ENCODE measurements at places on chromosomes 5 and 9. TPM values are rescaled to one million over a fixed set of nuclear protein-coding genes. Genes with fewer than 3 reads are reported as not detected.

DNA sequence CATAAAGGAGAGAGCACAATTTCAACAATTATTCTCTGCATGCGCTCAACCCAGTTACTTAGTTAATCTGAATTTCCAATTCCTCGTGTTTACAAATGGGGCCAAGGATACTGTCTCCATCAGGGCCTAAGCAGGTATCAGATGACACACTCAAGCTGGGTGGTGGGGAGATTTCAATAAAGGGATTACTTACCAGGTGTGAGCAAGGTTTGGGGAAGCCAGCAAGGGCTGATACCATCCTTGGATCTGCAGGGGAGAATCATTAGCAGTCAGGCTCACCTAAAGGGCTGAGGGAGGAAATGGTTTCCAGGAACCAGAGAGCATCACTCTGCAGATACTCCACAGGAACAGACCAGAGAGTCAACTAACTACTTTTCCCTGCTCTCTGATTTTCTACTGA lies 487.1 kb downstream of the NTRK2 start:
- no peak overlapping the region for H3K27ac ChIP-seq
- no peaks in the 10 kb centered on the region for H3K4me1 ChIP-seq
- DNase-seq: no peak
- H3K4me3 ChIP-seq: no peak overlapping the region
- H3K36me3 ChIP-seq: no peaks in the 10 kb centered on the region

GRCh38 chr5:95617057-95617456 lies 2.8 kb upstream of the GPR150 start:
- peaks cover 22% of the 10 kb centered on the region for H3K36me3 ChIP-seq
- H3K27ac ChIP-seq: no peak overlapping the region
- no peak for DNase-seq
- peaks cover 28% of the 10 kb centered on the region for H3K4me1 ChIP-seq
- H3K4me3 ChIP-seq: no peak overlapping the region

DNA sequence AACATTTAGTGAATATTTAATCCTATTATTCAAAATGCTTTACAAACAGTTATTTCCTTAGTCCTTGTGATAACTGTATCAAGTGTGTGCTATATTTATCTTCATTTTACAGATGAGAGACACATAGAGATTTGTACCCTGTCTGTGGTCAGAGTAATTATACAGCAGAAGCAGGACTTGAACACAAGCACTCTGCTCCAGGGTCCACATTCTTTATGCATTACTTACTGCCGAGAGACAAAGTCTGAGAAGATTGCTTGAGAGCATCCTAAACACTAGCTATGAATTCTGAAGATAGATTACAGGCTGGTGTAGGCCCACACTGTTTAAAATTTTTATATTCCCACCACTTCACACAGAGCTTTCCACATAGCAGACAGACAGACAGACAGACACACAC lies 926.1 kb upstream of the DMAC1 start:
- peaks cover under 1% of the 10 kb centered on the region for H3K27me3 ChIP-seq
- no peaks in the 10 kb centered on the region for H3K36me3 ChIP-seq
- H3K4me3 ChIP-seq: no peak overlapping the region
- no peak for DNase-seq
- no peaks in the 10 kb centered on the region for H3K4me1 ChIP-seq

- DNase-seq: no peak
- H3K27ac ChIP-seq: no peak overlapping the region
- peaks cover 3% of the 10 kb centered on the region for H3K4me1 ChIP-seq
- no peak overlapping the region for H3K4me3 ChIP-seq
Observed at GRCh38 chr9:82791692-82792091, 271.2 kb downstream of the RASEF start.

DNA sequence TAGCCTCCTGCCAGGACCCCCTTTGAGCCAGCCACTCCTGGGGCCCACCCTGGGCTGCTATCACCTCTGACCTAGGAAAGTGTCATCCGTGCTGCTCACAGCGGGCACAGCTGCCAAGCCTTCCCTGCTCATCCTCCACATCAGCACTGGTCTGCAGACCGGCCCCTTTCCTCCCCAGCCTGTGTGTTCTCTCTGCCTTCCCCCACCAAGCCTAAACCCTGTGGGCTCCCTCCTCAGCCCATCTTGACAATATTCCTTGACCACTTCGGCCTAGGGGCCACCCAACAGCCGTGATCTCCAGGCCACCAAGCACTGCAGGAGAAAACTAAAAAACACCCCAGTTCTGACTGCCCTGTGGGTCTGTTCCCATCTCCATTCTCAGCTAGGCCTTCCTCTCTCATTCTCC lies 135.1 kb downstream of the DAB2IP start:
- H3K27me3 ChIP-seq: peaks cover 7% of the 10 kb centered on the region
- H3K4me3 ChIP-seq: no peak overlapping the region
- no peak overlapping the region for H3K27ac ChIP-seq
- no peak for DNase-seq
- H3K36me3 ChIP-seq: no peaks in the 10 kb centered on the region

DNA sequence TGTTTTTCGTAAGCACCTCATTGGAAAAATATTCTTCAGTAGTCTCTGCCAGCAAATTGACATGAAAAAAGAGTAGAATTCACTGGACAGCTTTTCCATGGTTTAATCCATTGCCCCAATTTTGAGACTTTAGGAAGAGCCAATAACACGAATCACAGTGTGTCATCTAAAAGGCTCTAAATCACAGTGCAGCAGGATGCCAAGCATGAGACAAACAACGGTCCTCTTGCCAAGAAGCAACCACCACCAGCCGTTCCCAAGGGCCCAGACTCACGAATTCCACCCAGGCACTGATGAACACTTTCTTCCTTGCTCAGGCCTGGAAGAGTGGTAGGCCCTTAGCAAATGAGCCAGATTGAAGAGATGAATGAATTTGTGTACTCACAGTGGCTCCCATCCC lies 18.3 kb upstream of the IRX4 start:
- H3K27me3 ChIP-seq: peaks cover 4% of the 10 kb centered on the region
- DNase-seq: no peak
- H3K4me3 ChIP-seq: no peak overlapping the region
- no peak overlapping the region for H3K27ac ChIP-seq

Gene ZBED3
- 0.62 TPM for total RNA-seq

Gene WDR38
- total RNA-seq: not detected
